ENCODE measurements at places on chromosomes 13 and 19.

- DNase-seq, result no peak
Measured at GRCh38 chr19:844546-844971, 3.8 kb downstream of the PRTN3 start.

GRCh38 chr19:35119091-35119490, 3.5 kb downstream of the FXYD3 start:
- no peak for DNase-seq

GRCh38 chr13:40094056-40094455, 438.6 kb downstream of the COG6 start:
- DNase-seq, result no peak

GRCh38 chr19:33441277-33441699, 67.8 kb downstream of the CEBPG start:
- no peak for DNase-seq

DNA sequence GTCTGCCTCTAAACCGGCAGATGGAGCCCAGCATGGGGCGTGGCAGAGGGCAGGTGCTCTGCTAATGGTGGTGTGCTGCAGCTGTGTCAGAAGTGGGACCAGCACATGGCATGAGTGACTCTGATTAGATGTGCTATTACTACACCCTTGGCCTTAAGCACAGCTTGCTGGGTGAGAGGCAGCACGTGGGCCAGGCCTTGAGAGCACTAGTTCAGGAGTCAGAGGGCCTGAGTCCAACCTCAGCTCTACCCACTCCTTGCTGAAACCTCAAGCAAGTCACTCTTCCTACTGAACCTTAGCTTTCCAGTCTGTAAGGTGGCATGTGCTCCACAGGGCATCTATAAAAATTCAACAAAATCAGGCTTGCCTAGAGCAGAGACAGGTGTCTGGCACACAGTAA, 22.7 kb downstream of the AKT2 start:
- DNase-seq, result no peak
